NCI-H69 (cell line): ENCODE measurements at places on chromosomes 3 and 15.

GRCh38 chr3:45923755-45924154 lies 19.5 kb upstream of the CXCR6 start:
- DNase-seq = no peak

DNA sequence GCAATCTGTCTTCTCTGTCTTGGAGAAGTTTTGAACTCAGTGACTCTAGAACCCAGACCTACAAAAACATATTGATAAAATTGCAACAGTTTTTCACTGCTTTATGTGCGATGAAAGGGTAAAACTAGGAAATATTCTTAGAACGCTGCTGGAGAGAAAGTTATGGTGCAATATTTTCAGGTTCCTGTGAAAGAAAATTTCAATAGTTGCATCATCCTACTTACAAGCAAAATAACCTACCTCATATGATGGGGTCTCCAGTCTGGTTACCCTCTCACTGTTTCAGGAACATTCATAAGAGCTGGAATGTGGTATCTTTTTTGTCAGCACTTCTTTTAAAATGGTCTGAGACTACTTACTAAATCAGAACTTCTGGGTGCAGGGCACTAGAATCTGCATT lies 27.1 kb downstream of the GATM start:
- no peak for DNase-seq

DNA sequence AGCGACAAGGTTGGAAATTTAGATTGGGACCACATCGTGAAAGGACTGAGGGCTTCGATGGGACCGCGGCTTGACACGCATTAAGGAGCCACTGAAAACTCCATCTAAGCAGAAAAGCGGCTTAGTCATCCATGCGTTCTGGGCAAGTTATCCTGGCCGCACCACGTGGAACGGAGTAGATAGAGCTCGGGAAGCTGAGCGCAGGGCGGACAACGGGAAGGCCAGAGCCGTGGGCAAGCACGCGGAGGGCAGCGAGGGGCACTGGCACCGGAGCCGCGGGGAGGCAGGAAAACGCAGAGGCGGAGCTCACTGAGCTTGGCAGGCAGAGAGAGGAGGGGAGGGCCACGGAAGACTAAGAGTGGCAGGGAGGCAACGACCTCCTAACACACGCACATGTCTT lies 61.3 kb upstream of the VGLL4 start:
- no peak for DNase-seq

DNA sequence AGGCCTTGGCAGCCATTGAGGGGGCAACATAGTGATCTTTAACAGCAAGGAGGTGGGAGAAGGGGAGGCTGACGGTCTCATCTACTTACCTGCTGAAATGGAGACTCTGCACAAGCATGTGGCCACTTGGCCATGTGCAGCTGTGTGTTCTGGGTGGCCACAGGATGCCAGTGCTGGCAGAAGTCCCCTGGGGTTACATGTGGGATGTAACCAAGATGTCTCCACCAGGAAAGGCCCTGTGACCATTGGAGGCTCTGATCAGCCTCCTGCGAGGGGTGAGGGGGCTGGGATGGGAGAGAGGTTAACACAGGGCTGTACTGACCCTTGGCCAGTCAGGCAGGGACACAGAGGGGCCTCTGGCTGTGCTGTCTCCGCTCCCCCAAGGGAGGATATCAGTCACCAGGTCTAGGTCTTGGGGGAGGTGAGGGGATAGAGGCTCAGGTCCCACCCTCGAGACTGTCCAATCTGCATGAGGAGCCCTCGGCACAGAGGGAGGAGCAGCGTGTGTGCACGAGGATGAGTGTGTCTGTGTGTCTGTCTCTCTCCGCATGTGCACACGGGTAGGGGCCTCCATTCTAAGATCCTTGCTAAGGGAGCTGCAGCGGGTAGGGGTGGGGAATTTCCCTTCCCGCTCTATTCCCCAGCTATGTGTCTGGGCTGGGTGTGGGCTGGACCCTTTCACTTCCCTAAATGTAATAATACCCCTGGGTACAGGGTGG lies 19.5 kb downstream of the PRKCD start:
- no peak for DNase-seq

GRCh38 chr3:13346481-13347389 lies 73.4 kb downstream of the NUP210 start:
- DNase-seq = no peak

DNA sequence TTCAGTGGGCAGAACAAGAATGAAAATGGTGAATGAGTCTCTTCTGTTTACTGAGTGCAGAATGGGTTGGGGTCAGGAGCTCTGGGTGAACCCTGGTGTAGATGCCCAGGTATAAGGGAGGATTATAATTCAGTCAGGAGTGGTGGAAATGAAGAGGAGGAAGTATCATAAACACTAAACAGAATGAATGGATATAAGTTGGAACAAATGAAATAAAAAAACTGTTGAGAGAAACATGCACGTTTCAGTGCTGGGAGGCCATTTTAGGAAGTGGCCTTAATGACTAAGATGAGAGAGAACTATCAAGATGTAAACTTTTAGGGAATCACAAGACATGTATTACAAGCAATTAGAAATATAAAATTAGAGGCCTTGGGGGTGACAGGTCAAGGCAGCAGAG lies 32.8 kb upstream of the LEKR1 start:
- DNase-seq = no peak

- no peak for DNase-seq
Observed at GRCh38 chr15:99726333-99726732, 6.9 kb downstream of the LYSMD4 start.

DNA sequence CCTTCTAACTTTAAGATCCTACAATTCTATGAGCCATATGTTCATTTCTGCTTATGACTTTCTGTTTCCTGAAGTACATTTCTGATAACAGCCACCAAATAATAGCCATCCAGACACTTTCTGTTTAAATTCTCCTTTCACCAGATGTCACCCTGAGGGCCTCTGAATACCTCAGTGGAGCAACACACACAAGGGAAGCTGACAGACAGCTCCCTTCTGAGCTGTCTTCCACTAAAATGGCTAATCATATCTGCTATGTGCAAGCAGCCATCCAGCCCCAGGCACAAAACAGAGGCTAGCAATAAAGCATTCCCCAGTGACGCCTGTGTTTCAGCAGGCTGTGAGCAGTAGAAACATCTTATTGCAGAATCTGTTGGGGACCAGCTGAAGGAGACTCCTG lies 666.6 kb upstream of the UBE2E2 start:
- no peak for DNase-seq

DNA sequence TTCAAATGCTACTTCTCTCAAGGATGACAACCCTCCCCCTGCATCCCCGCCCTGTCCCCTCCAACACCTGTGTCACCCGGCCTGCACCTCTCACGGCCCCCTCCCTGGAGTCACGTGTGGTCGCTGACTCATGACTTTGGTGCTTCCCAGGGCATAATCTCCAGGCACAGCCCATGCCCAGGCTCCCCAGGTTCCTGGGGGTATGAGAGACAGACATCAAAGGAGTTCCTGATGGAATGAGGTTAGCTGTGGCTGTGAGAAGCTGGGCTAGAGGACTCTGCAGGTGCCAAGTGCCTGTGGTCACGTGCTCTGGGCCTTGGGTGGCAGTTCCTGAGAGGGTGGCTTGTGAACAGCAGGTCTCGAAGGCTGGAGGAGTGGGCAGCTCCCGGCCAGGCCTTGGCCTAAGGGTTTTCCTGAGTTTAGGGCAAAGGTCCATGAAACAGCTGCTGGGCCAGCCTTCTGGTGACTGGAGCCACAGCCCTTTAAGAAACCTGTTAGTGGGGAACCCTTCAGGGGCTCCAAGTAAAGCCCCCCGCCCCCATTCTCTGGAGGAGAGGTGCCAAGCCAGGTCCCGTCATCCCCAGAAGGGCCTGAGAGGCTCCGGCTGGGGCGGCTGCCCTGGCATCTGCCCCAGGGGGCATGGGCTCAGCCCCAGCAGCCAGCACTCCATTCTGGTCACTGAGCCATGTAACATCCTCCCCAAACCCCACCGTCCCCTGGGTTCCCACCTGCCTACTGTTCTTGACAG lies 230.0 kb downstream of the XXYLT1 start:
- no peak for DNase-seq
